ENCODE measurements at places on chromosomes 5 and 9.
A peak's percentile ranks its signal among the peaks of the same experiment; 100 is the strongest.

DNA sequence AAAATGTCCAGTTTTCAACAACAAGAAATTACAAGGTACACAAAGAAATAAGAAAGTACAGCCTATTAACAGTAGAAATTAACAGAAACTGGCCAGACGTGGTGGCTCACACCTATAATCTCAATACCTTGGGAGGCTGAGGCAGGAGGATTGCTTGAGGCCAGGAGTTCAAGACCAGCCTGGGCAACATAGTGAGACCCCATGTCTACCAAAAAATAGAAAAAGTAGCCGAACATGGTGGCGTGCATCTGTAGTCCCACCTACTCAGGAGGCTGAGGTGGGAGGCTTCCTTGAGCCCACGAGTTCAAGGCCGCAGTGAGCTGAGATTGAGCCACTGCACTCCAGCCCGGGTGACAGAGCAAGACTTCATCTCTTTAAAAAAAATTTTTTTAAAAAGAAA, 41.5 kb upstream of the FSD1L start:
- DNase-seq = no peak

GRCh38 chr9:125763394-125763801, 16.2 kb downstream of the PBX3 start:
- DNase-seq = peak; percentile 50

GRCh38 chr9:130352586-130353285, 87.2 kb downstream of the HMCN2 start:
- DNase-seq = no peak

DNA sequence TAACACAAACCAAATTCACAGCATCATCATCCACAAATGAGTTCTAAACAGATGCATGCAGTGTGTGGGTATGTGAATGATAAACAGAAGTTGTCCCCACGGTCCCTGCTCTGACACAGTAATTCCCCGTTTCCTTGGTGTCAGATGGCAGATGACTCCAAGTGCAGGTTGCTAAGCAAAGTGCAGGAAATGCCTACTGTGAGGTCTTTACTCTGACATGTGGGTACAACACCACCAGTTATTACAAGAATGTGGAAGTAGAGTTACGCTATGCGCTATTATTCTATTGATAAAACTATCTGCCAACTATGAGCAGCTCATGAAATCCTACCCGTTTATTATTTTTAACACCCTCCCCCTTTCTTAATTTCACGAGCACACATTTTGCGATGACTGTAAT, 448.9 kb downstream of the BNC2 start:
- peak; percentile 49 for DNase-seq

DNA sequence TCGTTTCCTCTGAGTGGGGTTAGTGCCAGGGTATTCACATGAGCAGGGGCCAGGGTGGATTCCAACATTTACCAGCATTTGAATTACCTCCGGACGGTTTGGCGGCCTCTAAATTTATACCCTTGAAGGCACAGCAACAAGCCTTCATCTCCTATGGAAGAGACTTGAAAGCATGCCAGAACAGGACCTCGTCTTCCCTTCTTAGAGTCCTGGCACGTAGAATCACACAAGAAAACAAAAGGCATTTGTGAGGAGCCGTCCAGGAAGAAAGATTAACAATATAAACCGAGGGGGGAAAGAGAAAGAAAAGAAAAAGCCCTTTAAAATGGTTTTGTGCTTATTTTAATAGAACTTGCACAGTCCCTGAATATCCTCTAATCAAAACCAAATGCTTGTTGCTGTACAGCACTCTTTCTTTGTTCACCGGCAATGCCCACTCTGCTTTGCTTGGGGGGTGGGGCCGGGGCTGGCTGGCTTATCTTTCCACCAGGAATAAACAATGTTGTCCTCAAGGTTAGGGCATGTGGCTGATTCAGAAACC, 575.8 kb upstream of the ZNF462 start:
- peak; percentile 33 for DNase-seq

DNA sequence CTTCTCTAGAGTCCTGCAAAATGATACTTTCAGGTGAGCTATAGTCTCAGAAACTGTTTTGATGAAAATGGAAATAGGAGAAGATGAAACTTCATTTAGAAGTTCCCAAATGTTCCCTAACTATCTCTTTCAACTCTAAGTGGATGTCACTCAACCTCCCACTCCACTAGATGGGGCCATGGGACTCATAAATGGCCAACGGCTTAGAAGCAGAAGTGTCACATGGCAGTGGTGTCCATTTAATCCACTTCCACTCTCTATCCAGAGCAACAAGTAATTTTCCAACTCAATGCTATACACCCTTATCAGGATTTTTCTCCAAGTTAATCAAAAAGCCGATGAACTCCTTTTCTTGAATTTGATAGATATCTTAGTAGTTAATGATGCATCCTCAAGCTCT, 295.7 kb downstream of the EDIL3 start:
- DNase-seq = peak; percentile 31

All from fibroblast of upper back skin (primary cell).